Activated CD4-positive, CD25-positive, alpha-beta regulatory T cell treated with anti-CD3 and anti-CD28 coated beads, Interleukin-2, amount 50 U/mL, for 16 hours (primary cell): ENCODE measurements at places on chromosomes 2 and 18.

- no peak for DNase-seq
Observed at GRCh38 chr2:141957827-141958450, 172.9 kb downstream of the LRP1B start.

- no peak for DNase-seq
Observed at GRCh38 chr2:236882074-236882473, 203.6 kb upstream of the COPS8 start.

DNA sequence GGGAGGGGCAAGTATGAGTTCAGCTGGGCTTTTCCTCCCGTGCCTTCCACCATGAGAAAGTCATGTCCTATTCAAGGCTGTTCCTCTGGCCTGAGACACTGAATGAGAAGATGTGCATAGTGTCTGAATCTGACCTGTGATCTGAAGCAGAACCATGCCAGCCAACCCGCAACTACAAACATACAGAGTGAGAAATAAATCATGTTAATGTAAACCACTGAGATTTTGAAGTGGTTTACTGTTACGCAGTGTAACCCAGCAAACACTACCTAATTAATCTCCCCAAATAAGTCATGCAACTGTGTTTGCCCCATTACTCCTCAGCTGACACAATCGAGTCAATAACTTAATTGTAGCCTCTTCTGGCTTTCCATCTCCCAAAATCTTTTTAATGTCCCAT lies 49.2 kb downstream of the METTL4 start:
- DNase-seq = no peak

GRCh38 chr2:78561876-78562275 lies 463.6 kb upstream of the REG3G start:
- no peak for DNase-seq

GRCh38 chr2:64541547-64541946 lies 17.4 kb downstream of the AFTPH start:
- no peak for DNase-seq

DNA sequence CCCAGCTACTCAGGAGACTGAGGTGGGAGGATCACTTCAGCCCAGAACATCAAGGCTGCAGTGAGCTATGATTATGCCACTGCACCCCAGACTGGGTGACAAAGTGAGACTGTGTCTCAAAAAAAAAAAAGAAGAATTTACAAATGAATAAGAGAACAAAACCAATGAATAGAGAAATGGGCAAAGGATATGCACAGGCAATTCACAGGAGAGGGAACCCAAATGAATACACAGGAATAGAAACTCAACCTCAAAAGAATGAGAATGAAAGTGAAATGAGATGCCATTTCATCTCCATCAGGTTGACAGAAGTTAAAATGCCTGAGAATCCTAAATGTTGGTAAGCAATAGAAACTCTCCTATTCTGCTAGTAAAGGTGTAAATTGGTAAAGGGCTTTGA lies 40.2 kb downstream of the CFAP221 start:
- DNase-seq = no peak

DNA sequence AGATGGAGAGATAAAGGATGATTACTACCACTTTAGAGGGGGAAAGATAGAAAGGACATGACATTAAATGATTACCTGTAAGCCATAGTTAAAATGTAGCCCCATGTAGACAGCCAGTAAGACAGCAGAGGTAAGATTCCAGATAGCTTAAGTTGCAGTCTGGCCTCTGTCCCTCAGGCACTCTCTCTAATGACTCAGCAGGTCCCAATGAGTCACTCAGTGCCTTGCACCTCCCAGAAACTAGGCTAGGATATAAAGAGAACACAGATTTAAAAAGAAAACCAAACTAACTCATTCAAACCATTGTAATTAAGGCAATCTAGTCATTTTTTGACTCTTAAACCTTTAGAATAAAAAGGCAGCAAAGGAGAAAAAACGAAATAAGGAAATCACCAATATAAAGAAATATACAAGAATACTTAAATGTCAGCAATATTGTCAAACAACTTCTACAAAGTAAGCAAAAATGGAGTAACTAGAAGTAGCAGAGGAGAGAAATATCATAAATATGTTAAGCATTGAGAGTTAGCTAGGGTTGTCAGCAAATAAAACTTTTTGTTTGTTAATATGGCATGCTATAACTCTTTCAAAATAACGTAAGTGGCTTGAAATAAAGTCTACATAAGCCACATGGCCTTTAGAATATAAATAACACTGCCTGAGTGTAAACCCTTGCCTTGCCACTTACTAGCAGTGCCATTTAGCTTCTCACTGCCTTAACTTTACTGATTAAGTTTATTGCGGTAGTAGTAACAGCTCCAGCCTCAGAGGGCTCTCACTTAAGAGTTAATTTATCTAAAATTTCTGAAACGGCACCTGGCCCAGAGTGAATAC lies 48.5 kb downstream of the SOCS6 start:
- no peak for DNase-seq

GRCh38 chr2:146135245-146135644 lies 1615.3 kb upstream of the ZEB2 start:
- no peak for DNase-seq

- DNase-seq = no peak
Observed at GRCh38 chr2:165008730-165009315, 53.5 kb upstream of the SLC38A11 start.

GRCh38 chr18:76442413-76443171 lies 52.5 kb downstream of the ZNF516 start:
- no peak for DNase-seq

DNA sequence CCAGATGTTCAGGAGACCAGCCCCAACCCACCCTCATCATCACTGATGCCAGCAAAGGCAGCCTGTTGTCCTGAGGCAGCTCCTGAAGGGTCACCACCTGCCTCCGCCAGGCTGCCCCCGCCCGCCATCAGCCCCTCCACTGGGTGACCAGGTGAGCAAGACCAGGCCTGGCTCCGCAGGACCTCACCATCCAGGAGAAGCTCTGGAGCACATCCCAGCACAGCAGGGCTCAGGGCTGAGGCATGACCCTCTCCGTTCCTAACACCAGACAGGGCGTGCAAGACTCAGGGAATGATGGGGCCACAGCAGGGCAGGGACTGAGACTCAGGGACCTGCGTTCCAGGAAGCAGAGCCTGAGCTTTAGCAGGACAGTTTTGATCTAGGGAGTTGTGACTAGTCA lies 218.8 kb upstream of the RAB6C start:
- no peak for DNase-seq

- no peak for DNase-seq
Observed at GRCh38 chr2:26668041-26668440, 24.5 kb upstream of the KCNK3 start.

GRCh38 chr2:160224060-160224459 lies 24.0 kb upstream of the ITGB6 start:
- no peak for DNase-seq

GRCh38 chr2:105836341-105836740 lies 91.6 kb downstream of the NCK2 start:
- DNase-seq = no peak

DNA sequence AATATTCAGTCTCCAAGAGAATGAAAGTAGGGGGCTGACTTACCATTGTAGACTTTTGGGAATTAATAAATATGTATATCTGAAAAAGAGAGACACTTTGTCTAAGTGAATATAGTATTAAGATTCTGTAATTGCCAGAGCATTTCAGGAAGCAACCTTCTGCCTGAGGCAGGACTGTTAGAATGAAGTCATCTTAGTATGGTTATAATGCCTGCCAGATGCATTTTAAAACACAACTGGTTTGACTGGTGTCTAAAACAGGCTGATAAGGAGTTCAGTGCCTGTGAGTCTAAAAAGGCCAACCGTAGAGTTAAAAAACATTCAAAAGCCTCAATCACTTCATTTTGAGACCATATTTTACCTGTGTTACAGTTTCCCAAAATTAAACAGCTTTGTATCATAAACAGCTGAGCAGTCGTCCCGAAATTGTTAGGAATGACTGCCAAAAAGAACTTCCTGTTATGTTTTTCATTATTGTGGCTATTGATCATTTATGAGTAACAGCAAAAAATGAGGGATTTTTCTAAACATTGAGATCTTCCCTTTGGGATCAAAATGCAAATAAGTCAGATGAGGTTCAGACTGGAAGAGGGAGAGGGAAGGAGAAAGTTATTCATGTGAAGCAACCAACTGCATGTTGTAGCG lies 443.9 kb downstream of the PID1 start:
- no peak for DNase-seq

- no peak for DNase-seq
Observed at GRCh38 chr2:69428981-69429380, 8.3 kb downstream of the NFU1 start.

DNA sequence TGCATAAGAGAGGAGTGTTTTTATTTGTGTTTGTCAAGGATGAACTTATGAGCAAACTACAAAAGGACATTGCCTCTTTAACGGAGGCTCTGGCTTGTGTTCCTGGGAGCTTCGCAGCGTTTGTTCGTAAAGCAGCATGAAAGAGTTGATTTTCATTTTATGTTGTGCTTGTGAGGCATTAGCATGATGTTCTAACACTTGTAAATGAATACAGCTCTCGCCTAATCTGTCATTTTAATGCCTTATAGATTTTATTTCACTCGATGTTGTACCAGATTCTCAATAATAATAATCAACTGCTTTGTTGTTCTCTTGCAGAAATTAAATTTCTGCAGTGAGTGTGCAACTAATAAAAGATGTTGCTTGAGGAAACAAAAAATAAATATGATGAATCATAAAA lies 687.3 kb upstream of the FANCL start:
- no peak for DNase-seq

DNA sequence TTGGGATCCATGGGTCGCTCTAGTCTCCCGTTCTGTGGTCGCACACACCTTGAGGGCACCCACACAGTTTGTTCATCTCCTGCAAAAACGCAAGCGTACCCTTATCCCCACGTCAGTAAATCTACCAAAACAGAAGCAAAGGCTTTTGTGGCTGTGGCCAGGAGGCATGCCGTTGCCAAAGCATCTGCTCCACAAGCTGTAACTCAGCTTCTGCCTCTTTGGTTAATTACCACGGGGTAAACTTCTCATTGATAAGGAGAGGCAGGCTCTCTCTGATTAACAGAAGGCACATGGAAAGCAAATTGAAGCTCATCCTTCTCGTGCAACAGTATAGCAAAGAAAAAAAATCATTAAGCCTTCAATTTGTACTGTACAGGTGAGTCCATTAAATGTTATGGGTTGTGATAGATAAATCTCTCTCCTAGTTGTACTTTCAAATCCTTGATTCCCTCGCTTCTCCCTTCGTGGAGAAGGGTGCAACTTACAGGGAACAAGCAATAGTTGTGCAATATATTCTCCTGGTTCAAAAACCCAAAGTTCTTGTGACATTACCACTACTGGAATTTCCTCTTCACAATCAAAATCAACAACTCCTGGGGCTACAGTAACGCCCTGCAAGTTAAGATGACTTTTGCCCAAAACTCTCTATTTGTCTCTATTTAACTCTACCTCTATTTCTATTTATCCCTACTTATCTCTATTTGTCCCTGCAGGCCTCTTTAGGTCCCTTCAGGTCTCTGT lies 10.3 kb downstream of the PECR start:
- DNase-seq = no peak

- DNase-seq = no peak
Observed at GRCh38 chr2:236498369-236498768, 71.3 kb upstream of the ACKR3 start.

GRCh38 chr18:13474907-13475545 lies 251.3 kb downstream of the FAM210A start:
- no peak for DNase-seq

DNA sequence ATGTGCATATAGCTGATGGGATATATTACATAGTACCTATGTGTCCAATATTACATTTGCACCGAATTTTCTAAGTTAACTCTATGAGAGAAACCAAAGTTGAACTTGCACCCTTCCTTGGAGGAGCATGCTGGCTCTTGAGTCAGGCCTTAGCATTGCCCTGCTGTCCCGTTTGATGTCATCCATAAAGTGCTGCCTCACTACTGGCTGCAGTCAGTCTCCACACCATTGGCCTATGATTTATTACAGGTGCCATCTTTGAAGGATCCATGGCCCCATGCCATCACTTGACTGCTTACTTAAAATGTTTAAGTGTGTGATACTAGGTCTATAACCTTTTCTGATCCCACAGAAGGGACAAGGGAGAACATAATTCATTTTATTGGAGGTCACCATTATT lies 249.3 kb upstream of the RBBP8 start:
- no peak for DNase-seq

DNA sequence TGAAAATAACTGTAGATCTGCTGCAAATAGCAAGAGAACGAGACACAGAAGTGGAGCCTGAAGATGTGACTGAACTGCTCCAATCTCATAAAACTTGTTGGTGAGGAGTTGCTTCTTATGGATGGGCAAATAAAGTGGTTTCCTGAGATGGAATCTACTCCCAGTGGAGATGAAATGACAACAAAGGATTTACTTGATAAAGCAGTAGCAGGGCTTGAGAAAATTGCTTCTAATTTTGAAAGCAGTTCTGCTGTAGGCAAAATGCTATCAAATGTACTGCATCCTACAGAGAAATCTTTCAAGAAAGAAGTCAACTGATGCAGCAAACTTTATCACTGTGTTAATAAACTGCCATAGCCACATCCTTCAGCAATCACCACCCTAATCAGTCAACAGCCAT lies 44.0 kb downstream of the RPRD1A start:
- no peak for DNase-seq

DNA sequence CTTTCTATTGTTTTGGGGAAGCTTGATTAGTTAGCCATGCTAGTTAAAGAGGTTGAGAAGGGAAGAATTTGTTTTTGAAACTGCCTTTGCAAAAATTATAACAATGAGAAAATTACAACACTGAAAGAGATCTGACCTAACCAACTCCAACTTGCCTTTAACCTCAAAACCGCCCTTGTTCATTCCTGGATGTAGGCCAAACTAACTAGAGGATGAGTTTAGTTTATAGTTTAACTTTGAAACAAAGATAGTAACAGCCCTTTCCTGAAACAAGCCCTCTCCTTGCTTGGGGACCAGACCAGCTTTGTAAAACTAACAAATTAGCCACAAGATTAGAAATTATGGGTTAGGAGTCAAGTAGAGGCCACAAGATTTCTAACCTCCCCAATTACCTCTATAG lies 713.9 kb downstream of the CPS1 start:
- no peak for DNase-seq

DNA sequence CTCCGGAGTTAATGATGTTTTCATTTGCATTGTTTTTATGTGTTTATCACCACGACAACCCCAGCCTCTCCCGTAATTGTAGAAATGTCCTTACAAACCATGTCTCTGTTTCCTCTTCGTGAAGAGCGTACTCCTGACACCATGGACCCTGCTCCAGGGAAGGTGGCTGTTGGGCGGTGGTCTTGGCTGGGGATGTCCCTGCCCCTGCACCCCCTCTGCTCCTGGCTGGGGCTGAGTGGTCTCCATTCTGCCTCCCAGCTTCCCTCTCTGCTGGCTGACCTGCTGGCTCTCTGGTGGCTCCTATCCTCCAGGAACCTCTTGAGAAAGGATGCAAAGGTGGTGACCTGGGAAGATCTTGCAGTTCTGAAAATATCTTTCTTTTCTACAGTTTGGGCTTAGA lies 81.1 kb downstream of the ASB1 start:
- DNase-seq = no peak
